CD4-positive, alpha-beta T cell (primary cell): ENCODE measurements at places on chromosomes 6 and 20.
A peak's percentile ranks its signal among the peaks of the same experiment; 100 is the strongest.

GRCh38 chr6:70508953-70509352, 57.8 kb upstream of the SDHAF4 start:
- no peak for DNase-seq

DNA sequence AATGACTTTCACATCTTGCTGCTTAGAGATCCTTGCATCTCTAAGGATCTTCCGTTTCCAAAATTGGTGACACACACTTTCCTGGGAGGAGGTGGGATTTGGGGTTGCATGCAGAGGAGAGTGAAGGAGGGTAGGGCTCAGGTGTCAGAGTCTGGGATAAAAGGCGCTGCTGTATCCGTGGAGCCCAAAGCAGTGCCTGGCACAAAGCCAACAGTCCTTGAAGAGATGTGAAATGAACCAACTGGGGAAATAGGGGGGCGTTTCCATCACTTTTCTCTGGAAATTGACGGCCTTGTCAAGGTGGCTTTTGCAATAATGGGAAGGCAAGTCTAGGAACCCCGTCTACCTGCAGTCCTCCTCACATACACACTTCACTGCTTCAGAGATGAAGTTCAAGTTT, 59.5 kb upstream of the NELFCD start:
- no peak for DNase-seq

GRCh38 chr6:39653612-39654011, 71.6 kb downstream of the KIF6 start:
- DNase-seq, result no peak

GRCh38 chr6:159633196-159633595, 59.8 kb downstream of the SOD2 start:
- DNase-seq, result no peak

- DNase-seq, result no peak
Observed at GRCh38 chr6:113587078-113587699, 270.0 kb upstream of the MARCKS start.

GRCh38 chr20:63360850-63361518, at the start of gene CHRNA4:
Gene CHRNA4, minus strand, starts transcription at chr20:63361349. Its CDS starts 184 bp downstream, at chr20:63361165.
- no peak for DNase-seq

GRCh38 chr6:147279427-147279826, 75.2 kb downstream of the STXBP5 start:
- DNase-seq, result no peak

GRCh38 chr6:161349886-161350285, 76.0 kb upstream of the AGPAT4 start:
- DNase-seq, result no peak

GRCh38 chr20:10478930-10479329, 43.8 kb downstream of the SLX4IP start:
- no peak for DNase-seq

- no peak for DNase-seq
Observed at GRCh38 chr6:135231469-135231844, 50.3 kb downstream of the MYB start.

- DNase-seq, result no peak
Observed at GRCh38 chr6:45504947-45505346, 127.2 kb upstream of the SUPT3H start.

GRCh38 chr6:168589275-168589674, 148.3 kb downstream of the SMOC2 start:
- no peak for DNase-seq

DNA sequence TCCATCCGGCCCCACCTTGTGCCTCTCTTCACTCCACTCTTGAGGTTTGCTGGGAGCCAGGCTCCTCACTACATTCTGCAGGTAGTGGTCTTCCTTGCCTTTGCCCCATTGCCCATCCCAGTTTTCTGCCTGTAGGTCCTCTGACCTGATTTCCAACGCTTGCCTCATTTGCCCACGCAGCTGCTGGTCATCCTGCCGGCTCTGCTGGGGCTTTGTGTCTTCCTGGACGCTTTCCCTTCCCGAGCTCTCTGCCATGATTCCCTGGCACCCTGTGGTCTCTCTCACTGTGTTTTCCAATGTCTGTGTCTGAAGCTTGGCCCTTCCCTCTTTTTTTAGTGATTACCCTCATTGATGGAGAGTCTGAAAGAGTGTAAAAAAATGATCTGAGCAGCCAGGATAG, 451.6 kb downstream of the UTRN start:
- no peak for DNase-seq

DNA sequence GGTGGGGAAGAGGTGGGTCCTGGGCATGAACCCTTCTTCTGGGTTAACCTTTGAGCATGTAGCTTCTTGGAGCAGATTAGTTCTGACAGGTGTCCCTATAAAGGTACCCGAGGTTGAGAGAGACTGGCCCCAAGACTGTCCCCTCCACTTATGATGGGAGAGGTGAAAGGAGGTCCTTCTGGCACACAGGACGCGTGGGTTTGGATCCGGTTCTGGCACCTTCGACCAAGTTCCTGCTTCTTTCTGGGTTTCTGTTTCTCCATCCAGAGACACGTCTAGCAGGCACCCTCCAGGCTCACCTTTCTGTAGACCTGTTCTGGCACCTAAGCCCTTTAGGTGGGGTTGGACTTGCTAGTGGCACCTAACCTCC, 4.1 kb downstream of the PAX1 start:
- DNase-seq, result no peak

- peak; percentile 15 for DNase-seq
Observed at GRCh38 chr6:22954749-22955385, 385.5 kb downstream of the HDGFL1 start.

DNA sequence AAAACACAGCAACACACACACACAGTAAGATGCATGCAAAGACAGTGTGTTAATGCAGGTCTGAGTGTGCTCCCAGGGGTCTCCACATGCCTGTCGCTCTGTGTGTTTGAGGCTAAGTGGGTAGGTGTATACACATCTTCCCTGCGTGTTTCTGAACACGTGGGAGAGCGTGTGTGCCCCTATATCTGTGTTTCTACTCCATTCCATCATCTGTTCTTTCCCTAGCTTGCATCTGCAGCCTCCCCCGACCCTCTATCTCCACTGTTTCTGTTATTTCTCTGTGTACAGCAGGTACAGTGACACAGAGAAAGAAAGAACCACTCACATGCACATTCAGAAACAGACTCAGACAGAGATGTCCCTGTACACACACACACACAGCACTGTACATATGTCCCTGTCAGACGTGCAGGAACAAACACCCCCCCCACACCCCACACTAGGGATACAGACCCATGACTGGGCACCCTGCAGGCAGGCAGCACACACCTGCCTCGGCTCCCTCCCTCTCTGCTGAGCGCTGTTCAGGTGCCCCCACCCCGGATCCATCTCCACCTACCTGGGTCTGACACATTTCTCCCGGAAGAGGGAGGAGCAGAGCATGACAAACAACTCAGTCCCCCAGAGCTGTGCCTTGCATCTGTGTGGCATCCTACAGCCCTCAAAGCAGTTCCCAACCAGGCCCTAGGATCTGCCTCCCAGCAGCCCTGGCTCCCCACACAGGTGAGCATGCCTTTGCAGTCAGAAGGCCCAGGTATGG, 27.6 kb downstream of the KCNK15 start:
- no peak for DNase-seq

- DNase-seq, result no peak
Observed at GRCh38 chr20:32798046-32798981, 21.4 kb upstream of the MAPRE1 start.

GRCh38 chr20:58006346-58007316, 221.8 kb downstream of the ANKRD60 start:
- no peak for DNase-seq

DNA sequence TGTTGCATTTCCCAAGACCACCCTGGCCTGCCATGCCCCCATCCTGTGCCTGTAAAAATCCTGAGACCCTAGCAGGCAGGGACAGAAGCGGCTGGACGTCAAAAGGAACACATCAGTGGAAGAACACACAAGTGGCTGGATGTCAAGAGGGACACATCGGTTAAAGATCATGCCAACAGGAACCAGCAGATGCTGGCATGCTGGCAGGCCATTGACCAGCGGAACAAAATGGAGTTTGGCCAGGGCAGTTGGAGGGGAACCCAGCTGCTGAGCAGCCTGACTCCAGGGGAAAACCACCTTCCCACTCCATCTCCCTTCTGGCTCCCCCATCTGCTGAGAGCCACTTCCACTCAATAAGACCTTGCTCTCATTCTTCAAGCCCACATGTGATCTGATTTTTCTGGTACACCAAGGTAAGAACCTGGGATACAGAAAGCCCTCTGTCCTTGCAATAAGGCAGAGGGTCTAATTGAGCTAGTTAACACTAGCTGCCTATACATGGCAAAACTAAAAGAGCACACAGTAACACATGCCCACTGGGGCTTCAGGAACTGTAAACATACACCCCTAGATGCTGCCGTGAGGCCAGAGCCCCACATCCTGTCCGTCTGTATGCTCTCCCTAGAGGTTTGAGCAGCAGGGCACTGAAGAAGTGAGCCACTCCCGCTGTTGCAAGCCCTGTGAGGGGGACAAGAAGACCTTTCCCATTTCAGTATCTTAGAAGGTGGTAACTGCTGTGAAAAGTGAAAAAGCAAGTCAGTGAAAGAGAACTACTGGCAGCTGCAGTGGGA, 4.2 kb upstream of the TSBP1 start:
- DNase-seq, result no peak

DNA sequence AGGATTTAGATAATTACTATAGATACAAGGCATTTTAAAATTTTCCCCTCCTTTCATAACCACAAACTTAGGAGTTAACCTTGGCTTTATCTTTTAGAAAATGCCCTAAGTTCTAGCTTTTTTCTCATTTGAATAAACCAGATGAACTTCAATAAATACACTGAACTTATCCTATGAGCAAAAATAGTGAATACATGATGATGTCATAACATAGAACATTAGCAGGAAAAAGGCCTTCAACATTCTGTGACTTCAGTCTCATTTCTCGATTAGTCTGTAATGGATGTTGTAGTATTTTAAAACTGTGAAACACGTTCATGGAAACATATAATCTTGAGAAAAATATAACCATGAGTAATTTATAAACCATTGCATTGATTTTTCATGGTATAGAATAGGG, 550.7 kb downstream of the PKHD1 start:
- DNase-seq, result no peak

DNA sequence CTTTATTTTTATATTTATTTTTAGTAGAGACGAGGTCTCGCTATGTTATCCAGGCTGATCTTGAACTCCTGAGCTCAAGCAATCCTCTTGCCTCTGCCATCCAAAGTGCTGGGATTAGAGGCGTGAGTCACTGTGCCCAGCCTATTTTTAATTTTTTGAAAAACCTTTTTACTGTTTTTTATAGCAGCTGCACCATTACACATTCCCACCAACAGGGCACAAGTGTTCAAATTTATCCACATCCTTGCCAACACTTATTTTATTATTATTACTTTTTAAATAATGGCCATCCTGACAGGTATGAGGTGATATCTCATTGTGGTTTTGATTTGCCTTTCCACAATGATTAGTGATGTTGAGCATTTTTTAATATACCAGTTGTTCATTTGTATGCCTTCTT, 42.5 kb downstream of the PACSIN1 start:
- DNase-seq, result no peak

DNA sequence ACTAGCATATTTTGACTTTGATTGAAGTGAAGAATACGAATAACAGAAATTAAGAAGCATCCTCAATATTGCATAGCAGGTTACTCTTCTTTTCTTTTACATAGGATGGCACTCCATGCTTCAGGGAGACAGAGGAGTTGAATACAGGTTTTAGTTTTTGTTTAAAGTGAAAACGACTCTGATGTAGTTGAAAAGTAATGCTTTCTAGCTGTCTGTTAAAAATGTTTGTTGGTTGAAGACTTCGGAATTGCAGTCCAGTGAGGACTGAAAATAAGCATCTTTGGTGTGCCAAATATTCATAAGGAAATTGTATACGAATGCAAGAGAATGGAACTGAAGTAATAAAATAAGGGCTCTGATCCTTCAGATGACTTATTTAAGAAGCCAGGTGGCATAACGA, 618 bp upstream of the SLC16A10 start:
- DNase-seq, result no peak

GRCh38 chr20:17749978-17750721, 50.4 kb downstream of the BANF2 start:
- DNase-seq, result no peak

- DNase-seq, result no peak
Observed at GRCh38 chr20:38246357-38247165, 14.0 kb downstream of the KIAA1755 start.

- no peak for DNase-seq
Observed at GRCh38 chr6:91523511-91523910, 936.6 kb upstream of the MAP3K7 start.

GRCh38 chr20:37430778-37431460, 85.0 kb downstream of the SRC start:
- no peak for DNase-seq

- DNase-seq, result no peak
Observed at GRCh38 chr20:40744818-40745175, 55.8 kb upstream of the MAFB start.

GRCh38 chr20:25057234-25058050, 497 bp downstream of the ACSS1 start:
- DNase-seq, result peak; percentile 70

DNA sequence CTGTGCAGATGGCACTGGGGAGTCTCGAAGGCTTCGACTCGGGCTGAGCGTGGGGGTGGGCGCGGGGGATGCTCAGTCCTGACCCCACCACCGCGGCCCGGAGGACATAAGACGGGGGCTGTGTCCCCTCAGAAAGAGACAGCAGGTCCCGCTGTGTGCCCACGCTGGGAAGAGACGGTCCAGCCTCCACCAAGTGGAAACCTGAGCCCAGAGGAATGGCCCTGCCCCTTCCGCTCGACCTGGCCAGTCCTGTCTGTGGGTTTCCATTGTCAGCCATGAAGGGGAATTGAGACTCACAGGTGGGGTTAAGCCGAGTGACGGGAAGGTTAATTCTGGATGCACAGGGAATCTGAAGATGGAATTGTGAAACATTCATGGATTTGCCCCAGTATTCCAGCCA, 442.7 kb downstream of the PREX1 start:
- no peak for DNase-seq

GRCh38 chr6:7901056-7901455, 9.5 kb downstream of the TXNDC5 start:
- no peak for DNase-seq

GRCh38 chr6:123467392-123467791, 169.4 kb downstream of the TRDN start:
- DNase-seq, result no peak
